ENCODE measurements at places on chromosomes 7 and 10. TPM values are rescaled to one million over a fixed set of nuclear protein-coding genes. Genes with fewer than 3 reads are reported as not detected.

DNA sequence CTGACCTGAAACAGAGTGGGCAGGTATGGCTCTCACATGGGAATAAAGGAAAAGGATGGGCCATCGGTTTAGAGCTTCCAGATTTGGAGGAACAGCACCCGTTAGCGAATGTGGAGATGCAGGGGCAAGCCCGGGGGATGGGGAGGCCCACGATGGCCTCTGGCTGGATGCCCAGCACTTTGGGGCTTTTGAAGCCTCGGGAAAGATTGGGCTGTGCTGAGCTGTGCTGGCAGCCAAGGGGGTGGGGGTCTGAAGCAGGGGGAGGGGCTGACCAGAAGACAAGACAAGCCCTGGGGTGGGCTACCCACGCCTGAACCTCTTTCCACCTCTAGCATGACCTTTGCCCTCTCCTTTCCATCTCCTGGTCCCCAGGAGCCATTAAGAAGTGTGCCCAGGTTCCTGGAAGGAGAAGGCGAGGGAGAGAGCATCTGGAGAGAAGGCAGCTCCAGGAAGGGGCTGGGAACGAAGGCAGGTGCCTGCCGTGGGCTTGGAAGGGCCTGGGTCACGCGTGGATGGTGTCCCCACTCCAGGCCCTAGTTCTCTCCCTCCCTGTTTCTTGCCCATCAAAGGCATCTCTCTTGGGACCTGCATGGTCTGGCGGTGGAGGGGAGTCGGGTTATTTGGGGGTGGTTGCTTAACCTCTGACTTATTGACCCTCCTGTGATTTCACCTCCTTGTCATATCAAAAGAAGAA, 39.7 kb downstream of the JAKMIP3 start:
- DNase-seq, result no peak

DNA sequence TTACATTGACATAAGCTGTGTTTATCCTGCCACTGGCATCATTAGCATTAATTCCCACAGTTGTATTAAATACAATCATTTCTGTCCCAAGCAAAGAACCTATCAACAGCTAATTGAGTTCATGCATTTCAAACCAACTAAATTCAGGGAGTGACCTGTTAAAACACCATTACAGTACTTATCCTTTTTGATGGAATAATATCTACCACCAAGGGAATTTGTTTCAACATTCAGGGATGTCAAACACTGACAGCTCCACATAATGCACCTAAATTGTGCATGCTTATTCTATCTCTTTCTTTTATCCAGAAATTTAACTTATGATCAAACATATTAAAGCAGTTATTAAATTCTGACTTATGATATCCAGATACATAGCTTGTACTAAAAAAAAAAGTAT, 136.8 kb downstream of the NSUN6 start:
- no peak for DNase-seq

DNA sequence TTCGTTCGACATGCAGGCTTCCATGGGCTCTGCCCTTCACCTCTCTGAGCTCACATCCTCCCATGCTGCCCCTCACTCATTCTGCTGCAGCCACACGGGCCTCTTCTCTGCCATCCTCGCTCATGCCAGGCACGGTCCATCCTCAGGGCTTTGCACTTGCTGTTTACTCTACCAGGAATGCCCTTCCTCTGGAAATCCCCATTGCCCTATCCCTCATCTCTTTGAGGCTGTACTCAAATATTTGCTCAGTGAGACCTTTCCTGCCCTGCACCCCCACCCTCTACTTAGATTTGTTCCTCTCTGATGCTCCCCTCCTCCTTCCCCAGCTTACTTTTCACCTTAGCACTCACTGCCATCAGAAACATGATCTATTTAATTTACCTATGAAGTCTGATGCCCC, 107.0 kb upstream of the ZNF716 start:
- DNase-seq, result no peak

GRID1 gene
- total RNA-seq, result not detected

- no peak for DNase-seq
These were observed 479.2 kb downstream of the HTR7 start for GRCh38 chr10:90378524-90379076.

PRR15 gene
- not detected for total RNA-seq

FOXP2 gene
- total RNA-seq, result not detected

CNOT4 gene
- total RNA-seq, result 29.8 TPM

- no peak for DNase-seq
These were observed 16.9 kb upstream of the FIGNL1 start for GRCh38 chr7:50466815-50467585.

All from CD4-positive, alpha-beta T cell (primary cell).